GM23338 (cell line): ENCODE measurements at places on chromosomes 4 and X.
A peak's percentile ranks its signal among the peaks of the same experiment; 100 is the strongest.

GRCh38 chrX:78024349-78025059 is 55.1 kb upstream of the PGAM4 start:
- DNase-seq: peak; percentile 51

- DNase-seq: no peak
Observed at GRCh38 chrX:72114306-72114705, 17.4 kb downstream of the RTL5 start.

DNA sequence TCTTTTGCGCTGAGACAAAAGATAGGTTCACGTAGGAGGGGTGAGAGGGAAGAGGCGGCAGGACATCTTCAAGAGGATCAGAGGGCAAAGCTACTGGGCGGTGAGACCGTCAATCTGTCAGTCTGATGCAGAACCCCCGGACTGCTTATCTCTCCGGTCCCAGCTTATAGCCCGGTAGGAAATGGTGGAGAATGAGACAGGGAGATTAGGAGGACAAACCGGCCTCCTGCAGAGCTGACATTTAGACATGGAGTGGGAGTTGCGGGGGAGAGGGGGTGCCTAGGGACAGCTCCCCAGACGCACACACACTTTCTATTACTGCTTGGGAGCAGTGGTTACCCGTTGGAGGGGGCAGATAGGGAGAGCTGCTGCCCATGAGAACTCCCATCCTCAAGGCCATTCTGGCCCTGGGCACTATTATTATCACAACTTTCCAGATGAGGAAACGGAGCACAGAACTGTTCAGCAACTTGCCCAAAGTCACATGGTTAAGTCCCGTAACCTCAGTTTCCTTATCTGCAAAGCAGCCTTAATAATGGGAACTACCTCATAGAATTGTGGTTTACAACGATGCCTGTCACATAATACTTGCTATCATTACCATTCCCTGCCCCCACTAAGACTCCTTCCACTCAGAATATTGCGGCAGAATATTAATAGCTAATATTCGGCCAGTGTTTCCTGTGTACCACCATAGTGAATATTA is 1.1 kb upstream of the HDAC6 start:
- no peak for DNase-seq

GRCh38 chr4:1572521-1572920 is 111.6 kb downstream of the FAM53A start:
- peak; percentile 70 for DNase-seq

DNA sequence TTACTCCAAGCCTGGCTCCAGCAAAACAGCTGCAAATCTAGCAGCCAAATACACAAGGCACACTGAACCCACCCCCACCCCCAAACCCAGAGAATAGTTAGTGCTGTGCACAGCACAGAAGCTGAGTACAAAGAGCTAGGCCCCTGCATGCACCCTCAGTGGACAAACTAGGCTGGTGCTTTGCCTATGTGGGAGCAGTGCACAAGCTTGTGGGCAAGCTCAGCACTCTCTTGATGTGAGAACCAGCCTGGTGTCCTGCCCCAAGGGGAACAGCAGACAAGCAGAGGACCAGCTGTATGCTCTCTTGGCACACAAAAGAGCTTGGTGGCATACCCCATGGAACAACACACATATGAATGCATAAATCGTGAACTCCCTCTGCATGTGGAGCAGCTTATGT is 81.7 kb downstream of the FAAH2 start:
- DNase-seq: no peak

DNA sequence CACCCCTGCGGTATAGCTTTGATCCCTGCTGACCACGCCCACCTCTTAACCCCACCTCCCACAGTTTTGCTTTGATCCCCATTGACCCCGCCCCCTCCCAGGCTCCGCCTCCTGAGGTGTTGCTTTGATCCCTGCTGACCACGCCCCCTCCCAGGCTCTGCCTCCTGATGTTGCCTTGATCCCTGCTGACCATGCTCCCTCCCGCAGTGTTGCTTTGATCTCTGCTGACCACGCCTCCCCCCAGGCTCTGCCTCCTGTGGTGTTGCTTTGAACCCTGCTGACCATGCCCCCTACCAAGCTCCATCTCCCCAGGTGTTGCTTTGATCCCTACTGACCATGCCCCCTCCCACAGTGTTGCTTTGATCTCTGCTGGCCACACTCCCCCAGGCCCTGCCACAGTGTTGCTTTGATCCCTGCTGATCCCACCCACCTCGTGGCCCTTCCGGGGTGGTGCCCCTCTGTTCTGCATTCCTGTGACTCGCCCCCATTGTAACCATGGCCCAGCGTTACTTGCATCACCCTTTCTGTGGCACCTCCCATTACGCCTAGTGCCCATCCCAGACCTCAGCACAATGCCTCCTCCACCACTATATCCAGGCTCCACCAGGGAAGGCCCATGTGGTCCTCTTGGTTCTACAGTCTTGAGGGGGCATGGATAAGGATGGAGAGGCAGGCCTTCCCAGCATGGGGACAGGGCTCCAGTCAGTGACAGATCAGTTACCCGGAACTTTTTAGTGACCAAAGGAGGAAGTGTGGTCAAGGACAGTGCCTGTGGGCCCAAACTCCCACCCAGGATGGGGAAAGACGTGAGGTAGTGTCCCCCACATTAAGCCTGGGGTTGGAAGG is 70.8 kb downstream of the ADRA2C start:
- peak; percentile 69 for DNase-seq

- DNase-seq: no peak
Observed at GRCh38 chr4:2299794-2300193, 37.9 kb upstream of the MXD4 start.

DNA sequence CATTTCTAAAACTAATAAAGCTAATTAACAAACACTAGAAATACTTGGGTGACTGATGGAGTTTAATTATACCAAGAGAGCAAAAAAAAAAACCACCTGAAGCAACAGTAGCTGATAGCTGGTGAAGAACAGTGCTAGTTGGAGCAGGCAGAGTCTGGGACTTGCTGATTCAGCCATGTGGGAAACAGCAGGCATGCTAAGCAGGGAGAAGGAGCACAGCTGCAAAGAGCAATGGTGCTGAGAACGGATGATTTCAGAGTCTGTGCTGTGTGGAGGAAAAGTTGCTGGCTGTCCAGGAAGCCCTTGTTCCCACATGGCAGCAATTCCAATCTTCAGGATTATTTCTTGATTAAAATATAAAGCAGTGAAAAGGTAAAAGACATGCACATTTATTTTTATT is 68.8 kb downstream of the NPY1R start:
- peak; percentile 20 for DNase-seq

GRCh38 chr4:128980816-128981326 is 112.5 kb downstream of the SCLT1 start:
- no peak for DNase-seq

GRCh38 chr4:2794486-2795299 is 1.8 kb downstream of the SH3BP2 start:
- DNase-seq: no peak

DNA sequence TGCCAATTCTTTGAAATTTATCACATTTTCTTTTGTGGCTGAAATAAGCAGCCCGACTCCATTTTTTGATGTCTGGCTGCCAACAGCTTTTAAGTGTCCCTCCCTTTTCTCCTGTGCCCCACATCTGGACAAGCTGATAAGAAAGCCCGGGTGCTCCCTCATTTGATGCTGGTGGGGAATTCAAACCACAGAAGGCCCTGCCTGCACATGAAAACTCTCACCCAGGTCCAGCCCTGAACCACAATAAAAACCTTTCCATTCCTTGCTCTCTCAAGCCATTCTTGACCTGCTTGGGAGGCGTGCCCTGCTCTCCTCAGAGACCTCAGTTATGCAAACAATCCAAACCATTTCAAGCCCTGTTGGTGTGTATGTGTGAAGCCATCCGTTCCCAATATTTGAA is 93.9 kb downstream of the FAM53A start:
- DNase-seq: no peak

- no peak for DNase-seq
Observed at GRCh38 chr4:25096251-25096980, 63.8 kb downstream of the SEPSECS start.

- DNase-seq: peak; percentile 25
Observed at GRCh38 chrX:1178580-1179057, 33.8 kb downstream of the CRLF2 start.

DNA sequence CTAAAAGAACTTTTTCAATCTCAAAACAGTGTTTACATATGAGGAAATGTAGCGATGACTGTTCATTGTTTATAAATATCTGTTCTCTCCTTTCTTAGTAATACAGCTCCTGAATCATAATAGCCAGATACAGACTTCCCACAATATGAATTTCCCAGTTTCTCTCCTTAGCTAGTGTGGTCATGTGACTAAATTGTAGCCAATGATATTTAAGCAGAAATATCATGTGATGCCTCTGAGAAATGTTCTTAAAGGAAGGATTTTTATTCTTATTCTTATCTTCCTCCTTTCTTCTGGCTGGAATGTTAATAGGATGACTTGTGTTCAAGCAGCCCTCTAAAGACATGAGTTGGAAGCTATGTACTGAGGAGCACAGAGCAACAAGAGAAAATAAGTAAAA is 383.7 kb upstream of the ATOH1 start:
- peak; percentile 8 for DNase-seq

DNA sequence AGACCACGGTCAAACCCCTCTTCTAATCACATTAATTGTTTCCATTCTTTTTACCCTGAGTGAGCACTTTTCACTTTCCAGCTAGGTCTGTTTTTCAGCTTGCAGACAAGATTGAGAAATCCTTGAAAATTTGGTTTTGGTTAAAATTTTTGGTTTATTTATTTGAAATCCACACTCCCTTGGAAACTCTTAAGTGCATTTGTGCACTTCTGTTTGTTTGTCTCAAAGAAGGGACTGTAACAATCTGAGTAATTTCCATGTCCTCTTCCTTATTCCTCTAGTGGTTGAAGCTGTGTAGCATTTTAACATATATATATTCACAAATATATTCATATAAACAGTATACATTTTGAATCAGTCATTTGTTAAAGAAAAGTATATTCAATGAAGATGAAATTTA is 333.3 kb downstream of the ANK2 start:
- DNase-seq: no peak

DNA sequence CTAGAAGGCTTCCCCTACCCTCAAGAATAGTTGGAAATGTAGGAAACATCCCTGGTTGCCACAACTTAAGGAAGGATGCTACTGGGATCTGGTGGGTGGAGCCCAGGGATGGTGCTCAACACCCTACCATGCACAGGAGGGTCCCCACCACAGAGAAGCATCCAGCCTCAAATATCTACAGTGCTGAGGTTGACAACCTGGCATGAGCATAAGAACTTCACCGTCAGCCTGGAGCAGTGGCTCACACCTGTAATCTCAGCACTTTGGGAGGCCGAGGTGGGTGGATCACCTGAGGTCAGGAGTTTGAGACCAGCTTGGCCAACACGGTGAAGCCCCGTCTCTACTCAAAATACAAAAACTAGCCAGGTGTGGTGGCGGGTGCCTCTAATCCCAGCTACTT is 24.0 kb upstream of the ASMTL start:
- DNase-seq: no peak

GRCh38 chr4:88223516-88223915 is 60.8 kb downstream of the PPM1K start:
- DNase-seq: no peak

GRCh38 chrX:64427787-64428186 is 32.5 kb upstream of the MTMR8 start:
- no peak for DNase-seq

DNA sequence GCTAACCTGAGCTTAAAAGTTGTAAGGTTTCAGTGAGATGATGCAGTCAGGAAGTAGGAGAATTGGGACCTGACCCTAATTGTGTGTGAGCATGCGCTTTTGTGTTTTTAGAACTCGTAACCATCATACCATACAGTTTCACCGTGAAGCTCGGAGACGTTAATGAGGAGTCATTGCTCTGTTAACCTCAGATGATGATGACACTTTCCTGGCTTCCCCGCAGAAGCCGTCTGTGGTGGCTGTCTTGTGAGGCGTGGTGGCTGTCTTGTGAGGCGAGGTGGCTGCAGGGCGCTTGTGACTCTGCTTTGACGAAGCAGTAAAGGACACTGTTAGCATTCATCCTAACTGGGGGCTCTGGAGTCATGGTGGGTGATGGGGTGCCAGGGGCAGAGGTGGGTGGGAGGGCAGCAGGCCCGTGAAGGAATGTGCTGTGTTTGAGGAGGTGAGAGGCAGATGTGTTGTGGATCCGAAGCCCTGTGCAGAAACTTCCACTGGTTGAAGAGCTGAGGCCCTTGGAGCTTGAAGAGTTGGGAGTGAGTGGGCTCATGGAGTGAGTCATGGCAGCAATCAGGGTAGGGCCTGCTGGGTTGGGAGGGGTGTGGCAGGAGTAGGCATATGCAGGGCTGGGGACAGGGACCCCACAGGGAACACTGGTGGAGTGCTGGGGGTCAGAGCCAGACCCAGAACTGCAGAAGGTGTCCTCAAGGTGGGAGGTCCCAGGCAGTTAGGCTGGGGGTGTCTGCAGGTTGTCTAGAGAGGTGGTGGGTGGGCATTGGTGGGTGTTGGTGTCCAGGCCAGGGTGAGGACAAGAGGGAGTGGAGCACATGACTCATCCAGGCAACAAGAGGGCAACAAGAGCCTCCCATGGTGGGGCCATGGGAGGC is 57.4 kb downstream of the NSD2 start:
- DNase-seq: no peak

- DNase-seq: peak; percentile 71
Observed at GRCh38 chr4:4641661-4642495, 100.0 kb upstream of the STX18 start.

- DNase-seq: no peak
Observed at GRCh38 chrX:9110808-9111207, 76.9 kb upstream of the FAM9B start.

DNA sequence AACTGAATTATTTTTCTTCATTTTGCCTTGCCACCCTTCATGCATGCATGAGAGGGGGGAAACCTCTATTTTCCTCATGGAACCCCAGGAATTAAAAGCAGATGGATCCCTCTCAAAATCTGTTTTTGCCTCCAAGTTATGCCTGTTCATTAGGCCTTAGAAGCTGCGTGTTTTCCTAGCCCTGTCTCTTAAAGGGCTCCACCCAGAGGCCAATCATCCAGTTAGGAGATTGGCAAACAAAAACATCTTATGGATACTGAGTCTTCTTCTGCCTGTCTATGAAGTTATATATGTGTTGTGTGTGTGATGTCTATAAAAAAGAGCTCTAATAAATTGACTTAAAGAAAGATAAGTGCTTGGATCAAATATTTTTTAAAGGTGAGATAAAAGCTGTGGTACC is 142.9 kb downstream of the ANAPC10 start:
- DNase-seq: no peak

DNA sequence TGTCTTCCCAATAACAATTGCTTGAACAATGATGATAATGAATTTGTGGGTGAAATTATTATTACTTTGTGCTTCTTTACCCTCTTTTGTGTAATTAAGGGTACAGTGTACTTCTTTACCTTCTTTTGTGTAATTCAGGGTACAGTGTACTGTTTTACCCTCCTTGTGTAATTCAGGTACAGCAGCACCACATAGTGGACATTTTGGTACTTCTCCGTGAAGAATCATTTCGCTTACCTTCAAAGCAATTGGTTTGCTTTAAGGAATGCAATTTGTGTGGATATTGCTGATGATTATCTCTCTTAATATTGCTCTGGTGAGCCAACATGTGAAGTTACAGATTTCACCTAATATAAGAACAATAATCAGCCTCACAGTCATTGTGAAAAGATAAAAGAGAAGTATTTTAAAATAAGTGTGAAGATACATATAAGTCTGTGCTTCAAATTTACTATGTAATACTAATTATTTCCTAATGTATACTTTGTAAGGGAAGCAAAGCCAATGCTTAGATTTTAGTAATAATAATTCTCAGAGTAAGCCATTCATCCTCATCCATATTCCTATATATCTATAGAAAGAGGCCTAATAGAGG is 27.2 kb upstream of the SEC24B start:
- DNase-seq: peak; percentile 83

GRCh38 chr4:8910822-8911315 is 39.2 kb upstream of the HMX1 start:
- no peak for DNase-seq

- no peak for DNase-seq
Observed at GRCh38 chr4:131638781-131639180, 1510.3 kb upstream of the PCDH10 start.

GRCh38 chr4:16225863-16226815 is at the start of gene TAPT1:
Gene TAPT1, minus strand, starts transcription at chr4:16226471. Its CDS starts 14 bp downstream, at chr4:16226457.
- peak; percentile 81 for DNase-seq
